ENCODE measurements at places on chromosomes 6 and 20.

- peak; percentile 14 for DNase-seq
Observed at GRCh38 chr6:132598473-132598872, 8.9 kb upstream of the TAAR5 start.

GRCh38 chr6:41602422-41602743, 35.9 kb upstream of the MDFI start:
- DNase-seq, result no peak

DNA sequence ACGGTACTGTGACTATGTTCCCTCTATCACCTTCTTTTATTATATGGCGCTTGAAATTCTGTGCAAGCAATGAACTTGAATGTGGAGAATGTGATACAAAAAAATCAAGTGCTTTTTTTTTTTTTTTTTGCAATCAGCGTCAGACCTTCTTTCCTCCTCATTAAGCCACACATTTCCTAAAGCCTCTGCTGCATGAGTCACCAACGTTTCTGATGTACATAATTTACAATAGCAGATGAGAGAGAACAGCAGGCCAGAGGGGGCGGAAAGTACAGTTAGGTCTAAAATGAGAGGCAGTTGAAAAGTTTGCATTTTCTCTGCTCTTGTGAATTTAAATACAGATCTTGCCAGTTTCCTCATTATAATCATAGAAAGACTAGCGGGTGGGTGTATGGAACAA, 114.6 kb upstream of the RIPOR2 start:
- no peak for DNase-seq

DNA sequence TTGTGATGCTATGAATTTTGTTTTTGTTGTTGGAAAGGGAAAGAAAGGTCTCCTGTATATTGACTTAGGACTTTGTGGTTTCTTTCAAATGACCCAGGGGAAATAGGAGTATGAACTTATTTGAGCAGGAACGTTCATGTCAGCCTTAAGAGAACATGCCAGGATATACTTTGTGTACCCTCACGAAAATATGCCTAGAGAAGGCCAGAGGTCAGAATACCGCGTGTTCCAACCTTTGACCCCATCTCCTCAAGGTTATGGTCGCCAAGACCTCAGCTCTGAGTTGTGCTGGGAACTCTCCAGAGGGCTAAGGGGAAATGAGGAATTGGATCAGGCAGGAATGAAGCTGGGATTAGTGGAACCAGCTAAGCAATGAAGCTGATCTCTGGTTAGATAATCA, 11.5 kb downstream of the TTLL9 start:
- no peak for DNase-seq

- DNase-seq, result no peak
Observed at GRCh38 chr6:47512872-47513271, 35.3 kb downstream of the CD2AP start.

DNA sequence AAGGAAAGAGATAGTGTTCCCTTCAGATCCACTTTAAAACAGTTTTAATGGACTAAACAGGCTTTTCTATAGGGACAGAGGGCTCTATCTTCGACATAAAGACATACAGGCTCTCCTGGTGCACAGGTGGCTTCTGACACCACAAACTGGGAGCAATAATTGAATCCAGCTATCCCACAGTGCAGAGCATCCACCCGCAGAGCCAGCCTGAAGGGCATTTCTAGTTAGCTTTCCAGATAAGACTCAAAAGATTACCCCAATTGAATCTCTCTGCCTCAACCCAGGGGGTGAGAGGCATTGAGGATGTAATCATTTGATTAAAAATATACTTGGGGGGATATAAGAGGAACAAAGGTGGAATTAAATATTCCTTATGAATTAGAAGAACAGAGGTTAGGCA, 64.8 kb upstream of the BEND3 start:
- DNase-seq, result no peak

DNA sequence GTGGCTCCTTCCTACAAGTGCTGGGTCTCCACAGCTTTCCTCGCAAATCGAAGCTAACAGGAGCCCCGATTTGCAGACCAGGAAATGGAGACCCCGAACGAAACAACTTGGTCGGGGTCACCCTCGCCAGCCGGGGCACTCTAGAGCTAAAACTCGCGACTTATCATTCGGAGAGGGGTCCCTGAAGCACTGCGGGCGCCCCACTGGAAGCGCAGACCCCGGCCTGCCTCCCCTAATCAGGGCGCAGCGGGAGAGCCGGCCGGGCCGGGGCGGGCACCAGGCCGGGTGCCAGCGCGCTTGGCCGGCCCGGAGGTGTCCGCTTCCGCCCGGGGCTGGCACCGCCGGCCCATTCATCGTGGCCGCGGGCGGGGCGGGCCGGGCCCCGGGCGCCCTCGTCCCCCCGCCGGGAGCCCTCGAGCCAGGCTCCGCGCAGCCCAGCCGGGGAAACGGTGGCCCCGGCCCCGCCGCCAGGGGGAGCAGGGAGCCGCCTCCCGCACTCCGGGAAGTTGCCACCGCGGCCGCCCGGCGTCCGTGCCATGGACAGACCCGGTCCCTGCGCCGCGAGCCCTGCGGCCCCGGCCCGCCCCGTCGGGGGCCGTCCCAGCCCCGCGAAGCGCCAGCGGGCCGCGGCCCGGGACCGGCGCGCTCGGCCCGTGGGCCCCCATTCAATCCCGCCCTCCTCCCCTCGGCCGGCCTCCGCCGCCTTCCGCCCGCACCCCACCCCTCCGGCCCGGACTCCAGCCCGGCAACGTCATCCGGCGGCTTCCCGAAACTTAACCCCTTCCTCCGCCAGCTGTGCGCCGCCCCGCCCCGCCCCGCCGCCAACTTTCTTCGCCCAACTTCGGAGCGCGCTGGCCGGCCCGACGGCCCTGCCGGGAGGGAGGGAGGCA, 961 bp downstream of the RRBP1 start:
- peak; percentile 82 for DNase-seq

- no peak for DNase-seq
Observed at GRCh38 chr6:25113436-25113835, 165.7 kb upstream of the CARMIL1 start.

DNA sequence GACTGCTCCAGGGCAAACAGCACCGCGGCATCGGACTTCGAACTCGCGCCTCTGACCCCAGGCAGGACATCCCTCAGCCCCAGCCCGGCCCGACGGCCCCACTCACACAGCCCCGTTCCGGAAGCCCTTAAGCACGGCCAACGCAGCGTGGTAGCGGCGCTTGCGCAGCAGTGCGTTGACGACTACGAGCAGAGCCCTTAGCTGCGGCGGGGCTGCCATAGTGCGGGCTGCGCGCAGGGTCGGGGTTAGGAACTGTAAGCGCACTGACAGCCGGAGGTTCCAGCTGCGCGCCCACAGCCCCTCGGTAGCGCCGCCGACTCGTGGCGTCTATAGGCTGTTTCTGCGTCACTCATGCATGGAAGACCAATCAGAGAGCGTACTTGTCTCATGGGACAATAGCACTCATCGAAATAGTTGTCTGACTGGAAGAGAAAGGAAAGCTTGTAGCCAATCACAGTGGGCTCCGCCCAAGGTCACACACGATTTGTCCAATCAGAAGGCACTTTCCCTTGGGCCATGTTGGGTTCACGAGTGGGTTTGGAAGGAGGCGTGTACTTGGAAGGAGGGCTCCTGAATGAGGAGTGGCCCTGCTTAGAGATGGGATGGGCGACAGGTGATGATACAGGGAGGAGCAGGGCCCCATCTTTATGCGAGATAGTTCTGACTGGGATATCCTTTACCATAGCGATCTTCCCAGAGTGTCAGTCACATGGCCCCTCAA, at the start of gene PXMP4:
Gene PXMP4, minus strand, starts transcription at position 322 of the 721 bp plus-strand sequence. Its CDS starts 103 bp downstream, at position 219.
- peak; percentile 85 for DNase-seq

DNA sequence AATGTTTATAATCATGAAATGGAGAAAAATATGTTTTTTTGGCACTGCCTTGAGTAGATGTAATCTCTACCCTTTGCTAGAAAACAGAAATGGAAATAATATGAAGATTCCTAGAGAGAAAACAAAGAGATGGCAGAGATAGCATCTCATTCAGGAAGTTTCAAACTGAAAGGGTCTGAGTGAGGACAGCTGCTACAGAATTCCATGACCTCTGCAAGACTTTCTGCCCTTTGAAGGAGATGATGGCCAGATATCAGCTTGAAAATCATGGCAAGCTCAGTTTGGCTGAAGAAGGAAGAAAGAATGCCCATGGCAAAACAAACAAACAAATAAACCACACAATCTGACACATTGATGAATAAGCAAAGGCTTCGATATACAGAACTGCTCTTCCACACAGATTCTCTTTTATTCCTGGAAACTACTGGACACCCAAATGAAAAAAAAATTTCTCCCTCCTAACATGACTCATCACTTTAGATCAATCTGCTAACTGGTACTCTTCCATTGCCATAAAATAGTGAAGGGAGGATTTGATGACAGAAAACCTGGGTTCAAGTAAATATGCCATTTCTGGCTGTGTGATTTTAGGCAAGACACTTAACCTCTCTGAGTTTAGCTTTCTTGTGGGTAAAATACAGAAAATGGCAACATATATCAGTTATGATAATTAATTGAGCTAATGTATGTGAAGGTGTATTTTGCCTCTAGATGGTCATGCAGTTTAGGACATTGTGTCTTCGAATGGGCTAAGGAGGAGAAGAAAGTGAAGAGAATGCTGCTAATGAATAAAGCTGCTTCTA, 105.9 kb upstream of the SPACA1 start:
- DNase-seq, result no peak

DNA sequence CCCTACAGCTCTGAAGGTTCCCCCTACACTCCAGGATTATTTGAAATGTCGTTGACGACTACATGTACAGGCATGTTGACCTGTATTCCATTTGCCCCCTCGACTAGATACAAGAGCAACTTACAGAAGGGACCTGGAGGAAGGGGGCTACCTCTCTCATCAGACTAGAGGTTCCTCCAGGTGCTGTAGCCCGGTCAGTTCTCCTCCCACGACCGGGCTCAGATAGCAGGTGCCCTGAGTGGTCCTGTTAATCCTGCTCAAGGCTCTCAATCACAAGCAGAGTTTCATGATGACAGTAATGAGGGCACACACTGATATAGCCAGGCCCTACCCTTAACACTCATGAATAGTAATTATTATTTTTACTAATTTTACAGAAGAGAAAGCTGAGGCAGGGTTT, 36.5 kb downstream of the KCNK5 start:
- no peak for DNase-seq

DNA sequence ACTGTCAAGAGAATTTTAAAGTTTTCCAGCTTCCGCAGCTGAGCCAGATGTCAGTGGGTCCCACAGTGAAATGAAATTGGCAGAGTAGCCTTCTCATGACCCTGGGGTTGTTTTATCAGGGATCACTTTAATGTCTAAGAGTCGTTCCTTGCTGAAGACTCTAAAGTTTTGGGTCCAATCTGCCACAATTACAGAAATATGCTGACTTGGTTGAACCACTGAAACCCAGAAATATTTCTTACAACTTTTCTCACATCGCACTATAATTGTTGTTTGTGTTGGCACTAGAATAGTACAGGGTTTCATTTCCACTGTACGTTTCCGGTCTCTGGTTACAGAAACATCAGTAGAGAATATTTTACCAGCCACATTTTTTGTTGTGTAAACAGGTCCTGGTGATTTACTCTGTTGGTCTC, 109.0 kb downstream of the HMGCLL1 start:
- no peak for DNase-seq

DNA sequence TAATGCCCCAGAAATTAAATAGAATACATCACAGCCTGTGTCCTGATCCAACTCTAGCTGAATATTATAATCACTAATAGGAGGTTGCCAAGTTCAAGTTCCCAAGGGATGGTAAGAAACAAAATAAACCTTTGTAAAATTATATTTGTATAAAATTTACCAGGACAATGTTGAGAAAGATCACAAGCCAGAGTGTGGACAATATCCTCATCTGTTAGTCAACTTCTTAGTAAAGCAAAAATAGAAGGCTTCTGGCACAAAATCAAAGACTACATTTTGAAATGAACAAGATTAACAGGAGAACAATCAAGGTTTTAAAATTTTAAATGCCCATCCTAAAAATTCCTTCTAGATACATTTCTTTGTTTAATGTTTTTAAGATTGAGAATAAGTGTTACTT, 290.4 kb upstream of the HSF2 start:
- DNase-seq, result no peak

DNA sequence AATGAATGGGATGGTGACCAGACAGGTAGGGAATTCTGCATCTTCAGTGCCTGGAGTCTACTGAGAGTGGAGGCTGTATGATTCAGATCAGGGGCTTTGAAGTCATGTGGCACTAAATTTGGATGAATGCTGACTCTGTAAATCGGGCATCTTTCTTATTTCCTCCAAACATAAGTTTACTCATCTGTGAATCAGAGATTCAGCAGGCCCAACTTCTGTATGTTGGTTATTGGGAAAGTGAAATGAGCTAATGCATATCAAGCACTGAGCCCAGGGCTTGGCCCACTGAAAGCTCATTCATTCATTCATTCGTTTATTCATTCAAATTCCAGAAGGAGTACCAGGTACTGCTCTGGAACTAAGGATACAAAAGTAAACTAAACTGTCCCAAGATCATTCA, 192.3 kb upstream of the RIN2 start:
- no peak for DNase-seq
